Foreskin keratinocyte (primary cell): ENCODE measurements at places on chromosomes 7 and 10. TPM values are rescaled to one million over a fixed set of nuclear protein-coding genes. Genes with fewer than 3 reads are reported as not detected.

The VKORC1L1 gene
- 9.6 and 14.2 TPM in 2 replicates for polyA plus RNA-seq

The NEURL1 gene
- 0.32 and 0.40 TPM in 2 replicates for polyA plus RNA-seq

The DRGX gene
- polyA plus RNA-seq: not detected in 2 replicates

The FAM24B gene
- polyA plus RNA-seq: 9.2 and 10.0 TPM in 2 replicates

The TTYH3 gene
- 30.3 and 31.0 TPM in 2 replicates for polyA plus RNA-seq

The UCN3 gene
- not detected in 2 replicates for polyA plus RNA-seq

The CCDC172 gene
- not detected in 2 replicates for polyA plus RNA-seq

The LFNG gene
- polyA plus RNA-seq: 15.9 and 17.6 TPM in 2 replicates

The ZNF425 gene
- 0.95 and 1.1 TPM in 2 replicates for polyA plus RNA-seq

The SPDYE6 gene
- polyA plus RNA-seq: not detected in 2 replicates

The PIK3AP1 gene
- polyA plus RNA-seq: 0.01 TPM in 1 of 2 replicates, not detected in the other

The LIPK gene
- polyA plus RNA-seq: not detected in 2 replicates

The RSPH10B gene
- polyA plus RNA-seq: 0.02 and 0.04 TPM in 2 replicates

The NKX2-3 gene
- polyA plus RNA-seq: not detected in 2 replicates

The PPP1R3C gene
- 0.43 and 0.87 TPM in 2 replicates for polyA plus RNA-seq

The SCART1 gene
- polyA plus RNA-seq: 0.16 and 0.18 TPM in 2 replicates

The GPNMB gene
- 10.2 and 10.9 TPM in 2 replicates for polyA plus RNA-seq

The GLCCI1 gene
- polyA plus RNA-seq: 0.57 and 0.66 TPM in 2 replicates

The GSTO2 gene
- polyA plus RNA-seq: 55.4 and 65.9 TPM in 2 replicates

The FAM149B1 gene
- 12.5 and 12.9 TPM in 2 replicates for polyA plus RNA-seq

The SPDYE8 gene
- not detected in 2 replicates for polyA plus RNA-seq

The TFEC gene
- not detected in 2 replicates for polyA plus RNA-seq

The GPRIN2 gene
- 0.47 and 0.84 TPM in 2 replicates for polyA plus RNA-seq

The TMEM178B gene
- not detected in 2 replicates for polyA plus RNA-seq

The ASZ1 gene
- not detected in 2 replicates for polyA plus RNA-seq

The LRRTM3 gene
- not detected in 2 replicates for polyA plus RNA-seq

The BICC1 gene
- 0.29 and 0.54 TPM in 2 replicates for polyA plus RNA-seq

The ERV3-1 gene
- polyA plus RNA-seq: 0.44 and 0.64 TPM in 2 replicates

The CFTR gene
- polyA plus RNA-seq: not detected in 2 replicates

The WNT8B gene
- not detected in 2 replicates for polyA plus RNA-seq

The CCDC201 gene
- not detected in 2 replicates for polyA plus RNA-seq

The LRRC18 gene
- not detected in 2 replicates for polyA plus RNA-seq

The MEOX2 gene
- polyA plus RNA-seq: not detected in 2 replicates

The NRCAM gene
- polyA plus RNA-seq: 3.3 and 8.4 TPM in 2 replicates

The IKZF1 gene
- not detected in 2 replicates for polyA plus RNA-seq

The NOS3 gene
- 2.1 and 6.0 TPM in 2 replicates for polyA plus RNA-seq

The C10orf62 gene
- polyA plus RNA-seq: not detected in 2 replicates

The PIK3CG gene
- polyA plus RNA-seq: not detected in 2 replicates

The ZC3HAV1L gene
- polyA plus RNA-seq: 0.18 and 0.39 TPM in 2 replicates

The TMEM254 gene
- polyA plus RNA-seq: 12.0 and 15.3 TPM in 2 replicates

The SPDYE2B gene
- polyA plus RNA-seq: not detected in 2 replicates

The SFMBT2 gene
- 0.20 and 0.27 TPM in 2 replicates for polyA plus RNA-seq

The CRYGN gene
- polyA plus RNA-seq: not detected in 2 replicates

The WNT2 gene
- not detected in 2 replicates for polyA plus RNA-seq

The BMPER gene
- polyA plus RNA-seq: 0.07 TPM in 1 of 2 replicates, not detected in the other

The CTAGE15 gene
- polyA plus RNA-seq: 0.11 and 0.51 TPM in 2 replicates

The ASIC3 gene
- 0.51 and 0.60 TPM in 2 replicates for polyA plus RNA-seq
